ENCODE measurements at places on chromosomes 2 and 18.

DNA sequence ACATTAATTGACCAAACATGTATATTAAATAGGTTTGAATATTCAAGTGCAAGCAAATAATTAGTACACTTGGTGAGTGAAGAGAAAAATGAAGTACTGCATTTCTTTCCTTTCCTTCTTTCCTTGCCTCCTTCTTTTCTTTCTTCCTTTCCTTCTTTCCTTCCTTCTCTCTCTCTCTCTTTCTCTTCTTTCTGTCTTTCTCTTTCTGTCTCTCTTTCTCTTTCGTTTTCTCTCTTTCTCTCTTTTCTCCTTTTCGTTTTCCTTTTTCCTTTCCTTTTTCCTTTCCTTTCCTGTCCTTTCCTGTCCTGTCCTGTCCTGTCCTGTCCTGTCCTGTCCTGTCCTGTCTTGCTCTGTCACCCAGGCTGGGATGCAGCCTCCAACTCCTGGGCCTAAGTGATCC lies 119.6 kb downstream of the SH3RF3 start:
- H3K27me3 ChIP-seq: peaks cover under 1% of the 10 kb centered on the region
- H3K36me3 ChIP-seq: no peaks in the 10 kb centered on the region
- H3K27ac ChIP-seq: no peak overlapping the region
- no peak for ATAC-seq

DNA sequence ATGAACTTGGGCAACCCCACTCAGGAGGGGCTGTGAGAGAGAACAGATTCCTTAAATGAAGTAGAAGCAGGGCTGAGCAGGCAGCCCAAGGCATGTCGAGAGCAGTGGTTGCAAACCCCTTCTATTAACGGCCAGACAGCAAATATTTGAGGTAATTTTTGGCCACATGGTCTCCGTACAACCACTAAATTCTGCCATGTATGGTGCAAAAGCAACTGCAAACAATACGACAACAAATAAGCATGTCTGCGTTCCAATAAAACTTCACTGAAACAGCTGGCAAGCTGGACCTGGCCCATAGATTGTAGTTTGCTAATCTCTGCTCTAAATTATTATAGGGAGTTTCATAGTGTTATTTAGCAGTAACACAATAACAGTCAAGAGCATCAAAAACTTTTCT lies 217.0 kb upstream of the ZNF521 start:
- ATAC-seq: no peak
- no peaks in the 10 kb centered on the region for H3K36me3 ChIP-seq
- no peaks in the 10 kb centered on the region for H3K27me3 ChIP-seq
- no peaks in the 10 kb centered on the region for H3K4me1 ChIP-seq
- H3K27ac ChIP-seq: no peak overlapping the region
- H3K4me3 ChIP-seq: no peak overlapping the region

DNA sequence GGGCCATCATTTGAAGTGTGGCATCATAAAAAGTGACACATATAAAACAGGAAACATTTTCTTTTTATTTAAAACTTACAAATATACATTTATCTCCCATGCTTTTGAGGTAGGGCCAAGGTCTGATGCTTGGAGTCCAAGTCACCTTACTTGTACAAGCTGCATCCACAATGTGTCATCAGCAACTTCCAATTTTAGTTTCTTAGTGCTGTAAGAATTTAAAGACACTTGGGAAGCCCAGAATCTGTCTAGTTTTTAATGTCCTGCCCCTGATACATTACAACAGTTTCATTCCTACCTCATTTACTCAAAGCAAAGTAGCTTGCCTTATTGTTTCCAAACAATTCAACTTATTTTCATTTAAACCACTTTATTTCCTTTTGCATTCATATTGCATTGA lies 297.7 kb downstream of the MTX2 start:
- peaks cover 35% of the 10 kb centered on the region for H3K27me3 ChIP-seq
- no peak for ATAC-seq
- no peak overlapping the region for H3K27ac ChIP-seq

DNA sequence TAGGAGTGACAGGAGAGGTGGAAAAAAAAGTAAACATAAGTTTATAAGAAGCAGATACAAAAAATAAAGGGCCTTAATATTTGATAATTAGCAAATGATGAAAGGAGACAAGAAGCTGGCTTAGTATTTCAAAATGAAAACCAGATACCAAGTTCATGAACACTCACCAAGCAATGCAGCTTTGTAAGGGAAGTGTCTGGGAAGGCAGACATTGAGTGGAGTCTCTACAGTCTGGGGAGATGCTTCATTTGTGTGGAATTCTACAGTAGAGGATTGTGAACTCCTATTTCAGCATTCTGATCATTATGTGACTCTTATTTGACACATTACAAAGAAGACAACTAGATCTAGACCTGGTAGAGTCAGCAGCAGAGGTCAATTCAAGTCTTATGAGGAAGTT lies 1072.7 kb downstream of the DSC3 start:
- H3K36me3 ChIP-seq: no peaks in the 10 kb centered on the region
- ATAC-seq: no peak
- no peaks in the 10 kb centered on the region for H3K4me1 ChIP-seq
- H3K4me3 ChIP-seq: no peak overlapping the region
- no peak overlapping the region for H3K27ac ChIP-seq

GRCh38 chr2:175981551-175981950 lies 20.5 kb downstream of the LNPK start:
- H3K27me3 ChIP-seq: no peaks in the 10 kb centered on the region
- H3K27ac ChIP-seq: no peak overlapping the region
- no peak overlapping the region for H3K4me3 ChIP-seq

GRCh38 chr18:56493531-56493930 lies 144.9 kb downstream of the TXNL1 start:
- H3K4me3 ChIP-seq: no peak overlapping the region
- H3K27ac ChIP-seq: no peak overlapping the region
- H3K36me3 ChIP-seq: no peaks in the 10 kb centered on the region
- H3K27me3 ChIP-seq: peaks cover 21% of the 10 kb centered on the region
- no peak for ATAC-seq

- no peaks in the 10 kb centered on the region for H3K27me3 ChIP-seq
- no peaks in the 10 kb centered on the region for H3K36me3 ChIP-seq
- peaks cover 30% of the 10 kb centered on the region for H3K4me1 ChIP-seq
- peak overlapping the region; percentile 27 for H3K4me3 ChIP-seq
- ATAC-seq: peak; percentile 42
Measured at GRCh38 chr2:200471324-200471848, 38.5 kb downstream of the KCTD18 start.

GRCh38 chr2:221342388-221342787 lies 229.7 kb downstream of the EPHA4 start:
- no peaks in the 10 kb centered on the region for H3K36me3 ChIP-seq
- peaks cover 6% of the 10 kb centered on the region for H3K27me3 ChIP-seq
- H3K4me1 ChIP-seq: no peaks in the 10 kb centered on the region
- no peak overlapping the region for H3K27ac ChIP-seq
- ATAC-seq: no peak

DNA sequence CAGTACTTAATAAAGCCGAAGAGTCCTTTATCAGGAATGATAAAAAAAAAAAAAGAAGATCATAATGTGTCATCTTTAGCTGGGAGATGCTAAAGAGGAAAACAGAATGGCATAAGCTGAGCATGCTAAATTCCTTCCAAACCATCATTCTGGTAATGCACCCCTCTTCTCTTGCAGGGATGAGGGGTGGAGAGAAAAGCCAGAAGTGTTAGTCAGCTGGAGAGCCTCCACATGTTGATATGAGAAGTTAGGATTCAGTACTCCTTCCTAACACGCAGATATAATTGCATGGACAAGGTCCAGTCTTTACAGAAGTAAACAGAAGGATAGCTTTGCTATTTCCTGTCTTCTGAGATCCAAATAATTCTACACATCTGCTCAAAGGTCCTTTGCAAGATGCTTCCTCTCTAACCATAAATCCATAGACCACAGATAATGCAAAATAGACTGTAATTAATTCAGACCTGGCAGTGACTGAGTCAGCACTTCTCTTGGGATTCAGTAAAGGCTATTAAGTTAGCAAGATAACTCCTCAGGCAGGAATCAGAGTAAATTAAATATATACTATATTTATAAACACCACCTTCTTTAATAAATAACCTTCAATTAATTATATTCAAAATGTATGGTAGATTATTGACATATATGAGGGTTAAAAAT lies 930.0 kb upstream of the KLHL29 start:
- no peak overlapping the region for H3K4me3 ChIP-seq
- H3K27ac ChIP-seq: no peak overlapping the region
- no peaks in the 10 kb centered on the region for H3K4me1 ChIP-seq
- no peak for ATAC-seq
- H3K27me3 ChIP-seq: no peaks in the 10 kb centered on the region

DNA sequence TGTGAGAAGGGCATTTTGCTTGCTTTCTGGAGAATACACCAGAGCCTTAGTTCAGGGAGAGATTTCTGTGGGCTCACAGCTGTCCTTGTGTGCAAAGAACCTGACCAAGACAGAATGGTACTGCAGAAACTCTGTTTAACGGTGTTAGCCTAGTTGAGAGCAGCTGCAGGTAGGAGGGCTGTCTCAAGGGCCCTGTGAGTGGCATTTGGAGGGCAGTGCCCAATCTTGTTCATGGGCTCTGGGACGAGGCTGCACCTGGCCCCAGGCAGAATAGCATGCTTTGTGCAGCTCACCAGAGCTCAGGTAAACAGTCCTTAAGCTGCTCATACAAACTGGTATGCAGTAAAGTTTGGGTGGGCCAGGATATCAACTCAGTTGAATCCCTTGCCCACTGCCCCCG lies 16.9 kb upstream of the RGPD4 start:
- H3K4me1 ChIP-seq: no peaks in the 10 kb centered on the region
- no peak overlapping the region for H3K27ac ChIP-seq
- H3K27me3 ChIP-seq: no peaks in the 10 kb centered on the region
- H3K4me3 ChIP-seq: no peak overlapping the region

DNA sequence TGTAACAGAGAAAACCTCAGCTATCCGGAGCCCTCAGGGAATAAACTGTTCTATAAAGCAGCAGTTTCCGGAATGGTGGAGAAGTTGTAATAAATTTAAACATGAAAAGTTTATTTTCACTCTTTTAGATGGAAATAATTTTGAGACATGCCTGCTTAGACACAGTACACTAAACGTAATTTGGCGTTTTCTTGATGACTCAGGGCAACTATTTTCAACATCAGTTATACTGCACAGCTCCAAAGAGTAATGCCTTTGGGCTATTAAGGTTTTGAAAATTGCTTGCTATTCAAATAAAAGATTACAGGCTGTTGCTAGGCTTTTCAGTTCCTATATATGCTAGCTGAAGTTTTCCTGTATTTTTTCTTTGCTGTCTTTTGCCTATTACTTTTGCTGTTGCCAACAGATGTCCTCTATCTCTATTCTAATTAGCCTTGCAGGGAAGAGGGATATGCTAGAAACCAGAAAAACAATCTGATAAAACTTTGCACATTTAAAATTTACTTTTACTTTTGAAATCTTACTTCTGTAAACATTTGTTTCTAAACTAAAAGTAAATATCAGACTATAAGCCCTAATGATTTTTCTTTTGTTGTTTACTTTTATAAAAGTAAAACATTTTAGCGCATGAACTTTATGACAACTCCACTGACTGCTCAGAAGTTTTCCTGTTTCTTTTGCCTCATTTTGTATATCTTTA lies 113.4 kb upstream of the WDSUB1 start:
- no peak overlapping the region for H3K4me3 ChIP-seq
- no peaks in the 10 kb centered on the region for H3K27me3 ChIP-seq
- no peaks in the 10 kb centered on the region for H3K4me1 ChIP-seq
- H3K36me3 ChIP-seq: peaks cover 8% of the 10 kb centered on the region

DNA sequence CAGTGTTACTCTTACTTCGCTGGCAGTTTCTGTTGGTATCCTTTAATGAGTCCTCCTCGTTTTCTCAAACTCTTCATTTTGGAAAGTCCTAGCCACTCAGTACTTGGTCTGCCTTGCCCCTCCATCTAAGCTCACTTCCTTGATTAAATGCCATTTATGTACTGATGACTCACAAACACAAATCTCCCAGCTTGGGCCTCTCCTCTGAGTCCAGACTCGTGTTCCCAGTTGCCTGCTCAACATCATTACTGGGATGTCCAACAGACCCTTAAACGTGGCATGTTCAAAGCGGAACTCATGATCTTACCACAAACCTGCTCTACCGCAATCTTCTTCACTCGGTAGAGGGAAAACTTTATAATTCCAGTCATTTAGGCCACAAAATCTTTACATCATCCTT lies 13.8 kb upstream of the CCDC68 start:
- no peaks in the 10 kb centered on the region for H3K36me3 ChIP-seq
- H3K4me1 ChIP-seq: no peaks in the 10 kb centered on the region
- no peaks in the 10 kb centered on the region for H3K27me3 ChIP-seq
- no peak overlapping the region for H3K27ac ChIP-seq
- no peak overlapping the region for H3K4me3 ChIP-seq
- no peak for ATAC-seq

- no peaks in the 10 kb centered on the region for H3K36me3 ChIP-seq
- H3K4me3 ChIP-seq: no peak overlapping the region
- H3K4me1 ChIP-seq: no peaks in the 10 kb centered on the region
Measured at GRCh38 chr2:206890926-206891325, 48.4 kb upstream of the CPO start.

DNA sequence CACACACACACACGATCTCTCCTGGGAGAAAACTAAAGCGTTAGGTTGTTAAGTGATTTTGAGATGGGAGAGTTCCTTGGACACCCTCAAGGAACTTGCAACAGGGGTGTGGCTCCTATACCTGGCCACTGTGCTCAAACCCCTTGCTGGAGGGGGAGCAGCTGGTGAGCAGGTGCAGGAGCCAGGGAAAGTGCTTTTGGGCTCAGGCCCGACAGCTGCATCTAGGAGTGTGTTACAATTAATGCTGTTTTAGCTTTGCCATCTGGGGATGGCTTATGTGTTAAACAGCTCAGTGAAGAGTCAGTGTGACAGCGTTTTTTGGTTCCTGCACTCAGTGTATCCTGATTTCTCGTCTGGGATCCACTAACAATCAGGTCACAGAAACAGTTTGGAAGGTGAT lies 510.8 kb downstream of the TRIB2 start:
- H3K4me3 ChIP-seq: no peak overlapping the region
- H3K4me1 ChIP-seq: no peaks in the 10 kb centered on the region
- ATAC-seq: no peak
- H3K27me3 ChIP-seq: peaks cover 15% of the 10 kb centered on the region
- no peak overlapping the region for H3K27ac ChIP-seq

GRCh38 chr2:85501248-85501647 lies 37.7 kb upstream of the MAT2A start:
- no peak overlapping the region for H3K27ac ChIP-seq
- no peaks in the 10 kb centered on the region for H3K36me3 ChIP-seq
- ATAC-seq: no peak
- no peak overlapping the region for H3K4me3 ChIP-seq
- H3K4me1 ChIP-seq: no peaks in the 10 kb centered on the region

DNA sequence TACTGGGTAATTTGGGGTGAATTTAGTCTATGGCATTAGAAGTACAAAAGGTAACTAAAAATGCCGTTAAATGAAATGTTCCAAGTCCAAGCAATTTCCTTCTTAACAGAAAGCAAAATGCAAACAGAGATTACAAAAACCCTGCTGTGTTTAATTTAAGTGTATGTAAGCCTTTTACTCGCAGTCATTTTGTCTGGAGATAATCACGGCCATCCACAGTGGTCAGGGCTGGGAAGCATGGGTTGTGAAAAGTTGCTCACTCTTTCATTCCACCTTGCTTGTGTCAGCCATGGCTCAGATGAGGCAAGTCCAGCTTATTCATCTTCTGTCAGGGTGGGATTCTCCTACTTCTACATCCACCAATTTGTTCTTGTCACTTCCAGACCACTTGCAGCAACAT lies 983.6 kb upstream of the ZEB2 start:
- no peak for ATAC-seq
- no peaks in the 10 kb centered on the region for H3K27me3 ChIP-seq

Measured in activated T-helper 17 cell treated with anti-CD3 and anti-CD28 coated beads, Interleukin-2, amount 50 U/mL, for 72 hours (primary cell).